ENCODE measurements at places on chromosomes 5 and 9.

DNA sequence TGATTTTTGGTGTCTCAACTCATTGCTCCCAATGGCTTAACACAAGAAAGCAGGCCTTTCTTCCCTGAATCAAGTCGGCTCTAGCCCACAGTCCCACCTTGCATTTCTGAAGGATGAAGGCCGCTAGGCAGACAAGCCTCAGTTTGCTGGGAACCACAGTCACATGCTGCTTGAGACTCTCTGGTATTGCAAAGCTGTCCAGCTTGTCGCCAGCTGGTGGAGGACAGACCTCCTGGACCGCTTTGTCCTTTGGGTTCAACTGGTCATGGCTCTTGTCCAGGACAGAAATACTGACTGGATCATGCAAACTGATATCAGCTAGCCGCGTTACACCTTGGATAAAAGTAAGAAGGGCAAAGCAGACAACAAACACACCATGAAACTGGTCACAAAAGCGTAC is 23.1 kb downstream of the DDX31 start:
- no peak for DNase-seq

DNA sequence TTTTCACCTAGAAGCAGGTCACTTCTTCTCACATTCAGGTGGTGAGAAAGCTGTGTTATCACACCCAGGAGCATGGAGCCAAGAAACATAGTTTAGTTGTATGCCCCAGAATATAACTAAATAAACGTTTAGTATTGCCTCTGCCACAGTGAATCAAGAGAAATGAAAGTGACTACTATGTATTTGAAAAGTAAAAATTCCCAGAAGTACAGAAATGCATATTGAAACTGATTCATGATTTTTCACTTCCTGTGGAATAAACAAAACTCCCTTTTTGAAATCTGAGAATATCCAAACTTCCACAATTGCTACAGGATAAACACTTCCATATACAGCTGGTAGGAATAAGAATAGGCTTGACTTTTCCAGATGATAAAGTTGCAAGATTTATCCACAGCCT is 15.3 kb upstream of the NINJ1 start:
- no peak for DNase-seq

DNA sequence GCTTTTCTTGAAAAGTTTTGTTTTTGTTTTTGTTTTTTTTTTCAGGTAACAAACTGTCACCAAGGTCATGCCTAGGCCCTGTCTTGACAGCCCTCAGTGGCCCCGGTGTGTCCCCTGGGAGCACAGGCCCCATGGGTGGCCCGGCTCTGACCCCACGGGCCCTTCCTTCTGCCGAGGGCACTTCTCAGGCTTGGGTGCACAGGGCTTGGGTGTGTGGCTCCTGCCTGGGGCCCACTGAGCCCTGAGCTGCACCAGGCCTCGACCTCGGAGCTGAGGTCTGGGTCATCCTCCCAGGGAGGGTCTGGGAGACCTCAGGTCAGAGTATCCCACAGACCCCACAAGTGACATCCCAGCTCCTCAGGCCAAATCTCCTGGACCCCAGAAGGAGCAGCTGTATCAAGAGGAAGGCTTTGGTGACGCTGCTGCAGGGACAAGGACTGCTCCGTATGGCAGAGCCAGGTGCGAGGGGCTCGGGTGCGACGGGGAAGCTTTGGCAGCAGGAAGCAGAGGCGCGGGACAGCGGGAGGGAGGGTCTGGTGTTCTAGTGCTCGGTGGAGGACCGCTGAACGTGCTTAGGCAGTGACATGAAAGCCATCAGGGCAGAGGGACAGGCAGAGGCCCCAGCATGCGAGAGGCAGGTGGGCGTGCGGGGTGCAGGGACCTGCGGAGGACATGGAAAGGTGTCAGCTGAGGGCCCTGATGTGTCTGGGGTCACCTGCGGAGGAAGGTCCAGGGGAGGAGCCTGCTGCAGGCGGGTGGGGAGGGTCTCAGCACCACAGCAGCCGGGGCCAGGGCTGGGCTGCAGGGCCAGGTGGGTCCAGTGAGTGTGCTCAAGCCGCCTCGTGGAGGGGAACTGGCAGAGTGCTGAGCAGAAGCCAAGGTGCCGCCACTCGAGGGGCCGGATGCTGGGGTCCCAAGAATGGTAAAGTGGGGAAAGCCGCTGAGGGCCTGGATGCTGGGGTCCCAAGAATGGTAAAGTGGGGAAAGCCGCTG is 18.4 kb upstream of the SLC9A3 start:
- no peak for DNase-seq

GRCh38 chr5:16970260-16970659 is 34.2 kb upstream of the MYO10 start:
- no peak for DNase-seq

DNA sequence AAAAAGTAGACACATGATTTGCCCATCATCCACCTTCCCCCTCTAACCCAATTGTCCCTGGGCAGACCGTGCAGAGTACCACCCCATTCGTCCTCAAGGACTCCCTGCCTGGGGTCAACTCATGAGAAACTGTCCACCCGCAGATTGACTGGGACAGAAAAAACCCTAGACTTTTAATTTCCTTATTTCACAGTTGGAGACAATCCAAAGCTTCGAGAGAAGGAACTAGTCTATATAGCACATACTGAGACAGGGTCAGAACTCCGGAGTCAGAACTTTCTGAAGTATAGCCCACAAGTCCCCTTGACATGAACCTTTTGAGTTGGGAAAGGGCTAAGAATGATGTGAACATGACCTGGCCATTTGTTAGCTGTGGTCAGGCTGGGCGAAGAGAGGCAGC is 7.5 kb upstream of the GPX3 start:
- DNase-seq: no peak

DNA sequence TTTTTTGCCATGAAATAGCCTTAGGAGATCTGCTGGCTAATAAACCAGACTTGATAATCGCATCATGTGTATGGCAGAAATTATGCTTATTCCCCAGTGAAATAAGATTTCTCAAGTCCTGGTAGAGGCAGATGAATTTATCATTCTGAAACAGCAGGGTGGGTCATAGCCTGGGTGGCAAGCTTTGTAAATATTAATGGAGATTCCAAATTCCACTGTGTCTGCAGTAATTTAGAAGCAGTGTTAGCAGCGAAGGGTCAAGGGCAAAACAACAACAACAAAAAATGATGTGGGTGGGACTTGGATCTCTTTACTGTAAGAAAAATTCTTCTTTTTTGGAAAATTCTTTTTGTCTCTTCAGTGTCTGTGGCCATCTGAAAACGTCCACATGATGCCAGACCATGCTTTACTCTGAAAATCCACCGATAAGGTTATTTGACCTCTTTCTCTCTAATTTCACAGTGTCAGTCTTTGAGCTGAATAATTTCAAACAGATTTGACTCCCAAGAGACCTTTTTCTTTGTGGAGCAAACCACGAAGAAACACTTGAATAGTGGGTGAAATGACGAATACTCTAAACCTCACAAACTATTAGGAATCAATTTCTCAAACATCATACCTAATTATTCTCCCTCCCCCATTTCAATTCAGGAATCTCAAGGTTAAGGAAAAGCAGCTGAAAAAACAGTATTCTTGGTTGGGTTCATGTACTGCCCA is 106.0 kb upstream of the RPS23 start:
- DNase-seq: no peak

GRCh38 chr5:86765778-86766502 is 148.2 kb downstream of the COX7C start:
- DNase-seq: no peak

GRCh38 chr5:172035049-172035448 is 28.6 kb upstream of the FBXW11 start:
- no peak for DNase-seq

DNA sequence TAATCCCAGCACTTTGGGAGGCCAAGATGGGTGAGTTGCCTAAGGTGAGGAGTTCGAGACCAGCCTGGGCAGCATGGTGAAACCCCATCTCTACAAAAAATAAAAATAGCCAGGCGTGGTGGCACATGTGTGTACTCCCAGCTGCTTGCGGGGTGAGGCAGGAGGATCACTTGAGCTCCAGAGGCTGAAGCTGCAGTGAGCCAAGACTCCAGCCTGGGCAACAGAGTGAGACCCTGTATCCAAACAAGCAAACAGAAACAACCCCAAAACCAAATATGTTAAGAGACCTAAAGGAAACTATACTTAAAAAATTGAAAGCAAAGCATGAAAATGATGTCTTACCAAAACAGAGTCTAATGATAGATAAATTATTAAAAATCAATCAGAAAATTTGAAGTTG is 12.4 kb downstream of the HNRNPAB start:
- DNase-seq: no peak
